ENCODE measurements at places on chromosomes 6 and 20.

DNA sequence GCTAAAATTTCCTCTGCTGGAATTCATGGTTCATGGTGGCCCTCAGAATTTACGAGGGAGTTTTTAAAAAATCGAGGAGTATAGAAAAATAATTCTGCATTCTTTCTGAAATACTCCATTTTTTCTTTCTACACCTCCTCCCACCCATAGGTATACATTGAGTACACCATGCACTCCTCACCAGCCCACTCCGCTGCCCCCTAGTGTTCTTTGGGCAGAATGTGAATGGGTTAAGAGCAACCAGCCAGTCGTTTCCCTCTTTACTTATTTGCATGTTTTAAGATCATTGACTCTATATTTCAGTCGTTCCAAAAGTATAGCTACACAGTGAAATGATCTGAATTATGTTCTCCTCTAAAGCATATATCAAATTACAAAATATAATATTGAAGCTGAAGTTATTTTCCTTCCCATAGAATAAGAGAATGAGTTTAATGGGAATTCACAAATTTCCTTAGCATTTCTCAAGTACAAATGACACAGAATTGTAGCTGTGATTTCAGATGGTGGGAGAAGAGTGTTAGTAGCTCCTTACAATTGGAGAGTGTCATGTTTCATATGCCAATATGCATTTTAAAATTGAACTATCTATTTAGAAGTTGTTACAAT is 977.7 kb upstream of the SLC35B3 start:
- no peak for DNase-seq

DNA sequence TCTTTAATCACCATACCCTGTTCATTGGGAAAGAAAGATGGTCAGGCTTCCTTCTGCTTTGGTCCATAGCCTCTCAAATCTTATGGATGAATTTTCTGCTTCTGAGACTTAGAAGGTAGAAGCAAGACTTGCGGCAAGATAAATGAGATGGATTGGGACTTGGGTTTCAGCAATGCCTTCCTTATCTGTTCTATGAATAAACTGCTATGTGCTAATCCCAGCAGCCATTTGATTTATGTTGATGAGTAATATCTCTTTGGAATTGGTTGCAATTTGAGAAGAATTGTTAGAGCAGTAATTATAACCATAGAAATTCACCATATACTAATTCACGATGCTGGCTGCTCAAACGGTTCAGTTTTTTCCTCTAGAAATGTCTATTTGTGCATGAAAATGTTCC is 48.3 kb downstream of the TXLNB start:
- peak; percentile 21 for DNase-seq

DNA sequence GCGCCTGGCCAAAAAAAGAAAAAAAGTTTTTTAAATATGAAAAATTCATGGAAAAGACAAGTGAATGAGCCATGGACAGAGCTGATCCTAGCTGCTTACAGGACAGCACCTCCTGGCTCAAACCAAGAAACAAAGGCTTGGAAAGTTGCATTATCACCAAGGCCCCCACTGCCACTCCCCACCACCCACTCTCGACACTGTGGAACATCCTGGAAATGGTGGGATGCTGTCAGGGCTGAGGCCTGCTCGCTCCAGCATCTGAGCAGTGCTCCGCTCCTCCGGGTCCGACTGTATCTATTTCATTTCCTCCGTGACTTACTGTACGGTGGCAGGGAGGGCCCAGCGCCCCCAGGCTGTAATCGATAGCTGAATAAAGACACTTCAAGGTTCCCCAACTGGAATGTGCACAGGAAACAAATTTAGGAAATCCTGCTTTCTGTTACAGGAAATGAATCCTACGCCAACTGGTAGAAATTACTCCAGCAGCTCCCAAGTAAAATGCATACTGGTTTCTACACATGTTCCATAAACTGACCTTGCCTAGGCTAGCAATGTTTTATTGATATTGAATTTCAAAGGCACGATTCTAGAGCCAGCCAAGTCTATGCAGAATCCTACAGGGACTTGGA is 109.5 kb upstream of the NFATC2 start:
- DNase-seq, result no peak

DNA sequence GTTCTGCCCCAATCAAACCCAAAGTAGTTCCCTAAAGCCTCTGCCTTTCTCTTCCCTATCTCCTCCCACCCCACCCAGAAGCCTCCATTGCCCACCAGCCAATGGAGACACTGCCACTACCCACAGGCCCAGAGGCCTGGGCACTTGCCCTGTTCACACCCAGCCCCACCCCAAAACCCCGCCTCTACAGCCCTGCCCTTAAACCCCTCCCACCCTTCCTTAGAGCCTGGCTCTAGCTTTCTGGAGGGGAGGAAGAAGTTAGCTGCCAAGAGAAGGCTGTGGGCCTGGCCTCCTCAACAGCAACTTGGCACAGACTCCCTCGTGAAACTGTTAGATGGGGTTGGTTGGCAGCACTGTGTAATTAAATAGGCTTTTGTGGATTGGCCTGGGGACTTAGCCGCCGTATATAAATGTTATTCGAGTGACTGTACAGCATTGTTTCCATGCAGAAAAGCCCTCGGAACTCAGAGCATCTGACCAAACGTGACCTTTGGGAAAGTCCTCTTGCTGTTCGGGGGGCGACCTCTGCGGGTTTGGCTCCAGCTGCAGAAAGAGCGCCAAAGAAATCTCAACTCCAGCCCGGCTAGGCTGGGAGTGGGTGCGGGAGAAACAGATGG is 31.4 kb downstream of the COL11A2 start:
- peak; percentile 55 for DNase-seq

DNA sequence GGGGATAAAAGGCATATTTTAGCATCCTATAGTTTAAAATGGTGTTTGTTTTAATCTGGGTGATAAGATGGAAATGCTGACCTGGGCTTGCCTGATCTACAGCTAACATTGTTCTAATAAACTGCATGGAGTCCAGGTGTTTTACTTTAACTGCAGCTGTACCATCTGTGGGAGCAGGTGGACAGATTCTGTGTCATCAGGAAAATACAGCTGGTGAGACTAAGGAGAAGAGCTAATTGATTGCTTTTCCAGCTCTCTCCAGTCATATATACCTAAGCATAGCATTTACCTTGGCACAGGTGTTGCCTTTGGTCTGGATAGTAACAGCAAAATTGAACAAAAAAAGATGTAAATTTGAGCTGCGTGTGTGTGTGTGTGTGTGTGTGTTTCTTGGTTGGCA is 31.6 kb downstream of the CBFA2T2 start:
- no peak for DNase-seq

DNA sequence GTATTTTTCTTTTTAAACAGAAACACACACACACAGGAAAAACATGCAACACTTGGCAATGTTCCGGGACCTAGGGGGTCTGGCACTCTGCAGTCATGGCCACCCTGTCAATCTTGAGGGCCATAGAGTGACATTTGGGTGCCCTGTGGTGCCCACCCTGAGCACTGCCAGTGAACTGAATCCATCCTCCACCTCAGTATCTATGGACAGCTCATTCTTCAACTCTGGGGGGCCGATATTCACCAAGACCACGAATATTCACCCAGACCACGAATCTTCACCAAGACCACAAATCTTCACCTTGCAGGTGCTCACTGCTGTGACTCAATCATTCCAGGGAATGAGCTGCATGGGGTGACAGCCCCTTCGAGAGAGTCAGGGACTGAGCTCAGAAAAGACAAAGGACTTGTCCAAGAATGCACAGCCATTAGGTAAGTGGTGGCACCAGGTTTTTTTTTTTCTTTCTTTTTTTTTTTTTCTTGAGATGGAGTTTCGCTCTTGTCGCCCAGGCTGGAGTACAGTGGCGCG is 19.1 kb downstream of the SNAI1 start:
- DNase-seq, result no peak

GRCh38 chr6:13404892-13405254 is 76.5 kb upstream of the TBC1D7 start:
- DNase-seq, result no peak

DNA sequence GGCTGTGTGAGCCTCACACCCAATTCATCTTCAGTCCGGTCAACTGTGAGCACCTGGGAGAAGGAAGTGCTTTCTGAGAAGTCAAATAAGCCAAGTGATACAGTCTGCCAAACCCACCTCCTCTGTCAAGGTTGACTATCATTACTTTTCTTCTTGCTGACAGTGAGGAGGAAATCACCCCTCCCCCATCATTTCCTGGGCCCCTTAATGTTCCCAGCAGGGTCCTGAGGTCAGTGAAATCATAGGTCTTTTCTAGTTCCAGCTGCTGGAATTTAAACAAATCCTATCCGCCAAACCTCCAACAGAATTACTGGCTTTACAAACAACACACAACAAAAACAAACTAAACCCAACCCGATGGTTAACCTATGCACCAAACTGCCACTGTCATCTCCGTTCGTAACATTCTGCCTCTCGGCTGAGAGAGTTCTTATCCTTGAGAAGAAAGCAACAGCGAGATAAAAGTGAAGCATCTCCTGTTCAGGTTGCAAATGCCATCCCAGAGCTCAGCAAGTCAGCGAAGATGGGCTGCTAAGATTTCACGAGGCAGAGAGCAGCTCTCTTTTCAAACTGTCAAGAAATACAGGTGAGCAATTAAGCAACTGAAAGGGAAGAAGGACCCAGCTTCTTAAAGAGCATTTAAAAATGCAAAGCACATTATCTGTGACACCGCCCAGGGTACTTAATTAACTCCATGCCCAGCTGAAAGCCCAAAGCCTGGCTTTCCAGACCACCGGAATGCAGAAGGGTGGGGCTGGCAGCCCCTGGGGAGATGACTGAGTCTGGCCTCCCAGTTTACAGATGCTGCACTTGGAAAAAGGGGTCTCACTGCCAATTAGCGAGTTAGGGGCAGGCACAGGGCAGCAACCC is 24.7 kb downstream of the GFOD1 start:
- DNase-seq, result peak; percentile 45

- DNase-seq, result peak; percentile 47
Measured at GRCh38 chr6:152897807-152898399, 84.9 kb downstream of the FBXO5 start.

GRCh38 chr6:14109411-14109826 is 8.2 kb upstream of the CD83 start:
- DNase-seq, result no peak

GRCh38 chr6:35589201-35589739 is 76.6 kb upstream of the TULP1 start:
- no peak for DNase-seq

DNA sequence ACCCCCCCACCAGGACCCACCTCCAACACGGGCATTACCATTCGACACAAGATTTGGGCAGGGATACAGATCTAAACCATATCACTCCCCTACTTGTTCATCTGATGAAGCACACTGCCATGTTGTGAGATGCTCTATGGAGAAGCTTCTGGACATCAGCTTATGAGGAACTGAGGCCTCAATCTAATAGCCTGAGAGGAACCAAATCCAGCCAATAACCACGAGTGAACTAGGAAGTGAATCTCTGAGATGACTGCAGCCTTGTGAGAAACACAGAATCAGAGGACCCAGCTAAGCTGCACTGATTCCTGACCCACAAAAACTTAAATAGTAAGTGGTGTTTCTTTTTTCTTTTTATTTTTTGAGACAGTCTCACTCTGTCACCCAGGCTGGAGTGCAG is 21.6 kb upstream of the ZBTB2 start:
- no peak for DNase-seq

DNA sequence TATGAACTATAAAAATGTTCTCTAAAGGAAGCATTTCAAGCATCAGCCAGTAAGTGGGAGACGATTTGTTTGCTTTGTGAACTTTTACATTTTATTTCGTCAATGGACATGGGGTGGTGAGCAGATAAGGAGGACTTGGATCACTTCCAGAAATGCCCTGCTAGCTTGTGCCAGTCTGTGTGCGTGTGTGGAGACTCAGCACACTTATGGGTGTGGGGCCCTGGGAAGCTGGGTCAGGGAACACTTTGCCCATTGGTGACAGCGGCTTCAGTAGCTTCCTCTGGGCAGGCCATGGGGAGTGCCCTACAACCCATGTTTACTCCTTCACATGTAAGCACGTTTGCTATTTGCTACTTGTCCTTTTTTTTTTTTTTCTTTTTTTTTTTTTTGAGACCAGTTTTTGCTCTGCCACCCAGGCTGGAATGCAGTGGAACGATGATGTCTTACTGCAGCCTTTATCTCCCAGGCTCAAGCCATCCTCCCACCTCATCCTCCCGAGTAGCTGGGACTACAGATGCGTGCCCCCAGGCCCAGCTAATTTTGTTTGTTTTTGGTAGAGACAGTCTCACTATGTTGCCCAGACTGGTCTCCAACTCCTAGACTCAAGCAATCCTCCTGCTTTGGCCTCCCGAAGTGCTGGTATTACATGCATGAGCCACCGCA is 24.2 kb downstream of the PRDM1 start:
- DNase-seq, result no peak

GRCh38 chr20:8526610-8527009 is 394.5 kb downstream of the PLCB1 start:
- no peak for DNase-seq

GRCh38 chr6:43515808-43516207 is 918 bp downstream of the YIPF3 start:
- DNase-seq, result no peak

DNA sequence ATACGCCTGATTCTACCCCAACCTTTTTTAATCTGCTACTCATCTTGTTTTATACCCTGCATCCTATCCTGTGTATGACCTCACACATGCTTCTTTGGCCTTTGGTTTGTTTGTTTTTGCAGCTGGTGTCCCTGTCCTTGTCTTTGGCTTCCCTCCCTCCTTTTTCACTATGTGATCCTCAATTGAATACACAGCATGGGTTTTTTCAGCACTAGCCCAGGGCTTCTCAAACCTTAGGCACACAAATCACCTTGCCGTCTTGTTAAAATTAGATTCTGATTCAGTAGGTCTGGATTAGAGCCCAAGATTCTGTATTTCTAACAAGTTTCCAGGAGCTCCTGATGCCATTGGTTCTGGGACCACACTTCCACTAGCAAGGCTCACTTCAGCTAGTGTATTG is 321.5 kb upstream of the MAN1A1 start:
- DNase-seq, result no peak

GRCh38 chr20:45495501-45495941 is 19.9 kb downstream of the SPINT3 start:
- no peak for DNase-seq

DNA sequence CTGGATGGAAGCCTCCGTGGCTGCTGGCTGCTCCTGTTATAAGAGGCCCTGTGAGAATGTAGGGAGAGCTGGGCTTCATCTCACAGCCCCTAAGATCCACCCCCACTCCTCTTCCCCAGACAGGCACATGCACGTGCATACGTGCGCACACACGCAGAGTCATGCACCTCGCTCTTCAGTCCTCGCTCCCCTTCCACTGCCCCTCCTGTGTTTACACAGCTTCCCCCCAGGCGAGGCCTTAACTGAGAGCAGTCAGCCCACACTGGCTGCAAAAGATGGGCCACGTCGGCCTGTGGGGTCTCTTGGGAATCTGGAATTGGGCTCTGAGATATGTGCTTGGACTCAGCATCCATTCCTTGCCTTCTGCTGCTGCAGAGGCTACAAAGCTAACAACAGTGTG is 35.2 kb upstream of the MLN start:
- DNase-seq, result no peak
